ENCODE measurements at places on chromosomes 7 and 10. TPM values are rescaled to one million over a fixed set of nuclear protein-coding genes. Genes with fewer than 3 reads are reported as not detected.

The TEX47 gene
- total RNA-seq = not detected

- no peak overlapping the region for H3K27ac ChIP-seq
- no peaks in the 10 kb centered on the region for H3K27me3 ChIP-seq
- DNase-seq = no peak
- no peak overlapping the region for H3K4me3 ChIP-seq
Observed at GRCh38 chr7:101605611-101606497, 23.2 kb downstream of the MYL10 start.

- no peak overlapping the region for H3K27ac ChIP-seq
- DNase-seq = no peak
- no peaks in the 10 kb centered on the region for H3K27me3 ChIP-seq
Observed at GRCh38 chr10:73486601-73487000, 9.2 kb downstream of the PPP3CB start.

The PDE1C gene
- 13.1 TPM for total RNA-seq

GRCh38 chr7:51789489-51789888, 472.9 kb upstream of the COBL start:
- H3K4me3 ChIP-seq = no peak overlapping the region
- no peaks in the 10 kb centered on the region for H3K36me3 ChIP-seq
- DNase-seq = no peak
- H3K27ac ChIP-seq = no peak overlapping the region
- no peaks in the 10 kb centered on the region for H3K4me1 ChIP-seq
- H3K27me3 ChIP-seq = no peaks in the 10 kb centered on the region

DNA sequence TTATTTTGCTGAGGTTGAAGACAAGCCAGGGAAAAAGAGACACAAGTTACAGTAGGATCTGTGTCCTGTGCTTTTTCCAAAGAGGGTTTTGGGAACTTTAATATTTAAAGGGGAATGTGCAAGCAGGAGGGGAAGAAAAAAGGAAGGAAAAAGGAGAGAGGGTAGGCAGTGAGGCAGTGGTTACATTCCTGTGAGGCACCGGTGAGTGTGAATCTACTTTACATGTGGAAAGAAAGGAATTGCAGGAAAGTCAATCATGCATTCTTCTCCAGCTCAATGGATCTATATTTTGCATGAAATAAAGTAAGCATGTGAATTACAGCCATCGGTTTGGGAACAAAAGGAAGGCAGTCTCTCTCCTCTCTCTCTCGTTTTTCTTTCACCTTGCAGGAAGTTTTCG, 12.6 kb upstream of the DYNC2I1 start:
- no peak overlapping the region for H3K27ac ChIP-seq
- no peaks in the 10 kb centered on the region for H3K36me3 ChIP-seq
- DNase-seq = no peak

DNA sequence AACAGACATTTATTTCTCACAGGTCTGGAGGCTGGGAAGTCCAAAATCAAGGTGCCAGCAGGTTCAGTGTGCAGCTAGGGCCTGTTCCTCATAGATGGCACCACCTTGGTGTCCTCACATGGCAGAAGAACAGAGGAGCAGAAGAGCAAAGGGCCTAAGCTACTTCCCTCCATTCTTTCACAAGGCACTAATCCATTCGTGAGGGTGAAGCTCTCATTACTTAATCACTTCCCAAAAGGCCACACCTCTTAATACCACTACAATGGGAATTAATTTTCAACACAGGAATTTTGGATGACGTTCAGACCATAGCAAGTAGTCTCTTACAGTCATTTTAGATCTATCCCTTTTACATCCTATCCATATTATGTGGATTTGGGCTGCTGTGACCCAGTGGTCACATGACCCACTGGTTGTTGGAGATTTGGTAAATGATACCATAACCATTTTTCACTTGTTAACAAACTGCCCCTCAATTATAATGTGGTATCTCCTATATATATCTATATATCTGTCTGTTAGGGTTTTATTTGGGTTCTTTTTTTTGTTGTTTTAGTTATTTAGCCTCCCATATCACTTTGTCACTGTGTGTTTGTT, 63.4 kb downstream of the BBS9 start:
- H3K27ac ChIP-seq = no peak overlapping the region
- no peaks in the 10 kb centered on the region for H3K36me3 ChIP-seq
- no peak for DNase-seq
- H3K27me3 ChIP-seq = no peaks in the 10 kb centered on the region

- DNase-seq = peak; percentile 28
- H3K27me3 ChIP-seq = no peaks in the 10 kb centered on the region
- H3K4me3 ChIP-seq = peak overlapping the region; percentile 14
- peaks cover 66% of the 10 kb centered on the region for H3K4me1 ChIP-seq
Observed at GRCh38 chr7:47571331-47572093, 10.4 kb downstream of the TNS3 start.

The NPTX2 gene
- 42.2 TPM for total RNA-seq

- no peak overlapping the region for H3K27ac ChIP-seq
- no peak overlapping the region for H3K4me3 ChIP-seq
- no peak for DNase-seq
- no peaks in the 10 kb centered on the region for H3K36me3 ChIP-seq
- no peaks in the 10 kb centered on the region for H3K27me3 ChIP-seq
Observed at GRCh38 chr7:139960157-139960556, 102.6 kb downstream of the PARP12 start.

GRCh38 chr10:50221470-50221869, 29.8 kb downstream of the ASAH2 start:
- H3K4me3 ChIP-seq = no peak overlapping the region
- no peaks in the 10 kb centered on the region for H3K4me1 ChIP-seq
- DNase-seq = no peak
- H3K27ac ChIP-seq = no peak overlapping the region

The PON3 gene
- 3.1 TPM for total RNA-seq

DNA sequence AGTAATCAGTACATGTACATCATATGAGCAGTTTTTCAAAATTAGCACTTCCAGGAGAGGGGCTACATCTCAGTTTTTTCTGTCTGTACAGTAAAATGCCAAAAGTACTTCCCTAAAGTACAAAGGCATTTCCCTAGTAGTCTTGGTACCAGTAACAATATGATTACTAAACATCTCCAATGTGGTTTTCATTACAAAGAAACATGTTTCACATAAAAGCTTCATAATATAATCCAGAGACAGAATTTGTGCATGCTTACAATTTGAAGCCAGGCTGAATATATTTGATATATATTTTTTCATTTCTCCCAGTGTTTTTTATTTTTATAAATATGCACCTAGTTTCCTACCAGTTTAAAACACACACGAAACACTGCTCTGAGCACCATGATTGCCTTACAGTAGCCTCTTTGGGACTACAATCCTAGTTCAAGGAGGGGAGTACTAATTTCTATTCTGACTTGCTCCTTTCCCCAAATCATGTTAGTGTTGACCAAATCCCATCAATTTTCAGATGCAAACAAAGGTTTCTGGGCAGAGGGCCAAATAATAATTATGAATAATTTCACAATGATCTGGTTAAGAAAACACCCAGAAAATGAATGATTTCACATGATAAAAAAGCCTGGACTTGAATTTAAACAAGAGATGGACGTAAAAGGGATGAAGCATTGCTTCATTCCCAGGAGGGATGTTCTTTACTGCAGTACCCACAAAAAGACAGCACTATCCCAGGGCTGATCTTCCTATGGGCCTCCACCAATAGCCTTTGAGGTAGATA, 201.3 kb downstream of the SLC25A13 start:
- DNase-seq = no peak
- no peaks in the 10 kb centered on the region for H3K27me3 ChIP-seq
- H3K4me3 ChIP-seq = no peak overlapping the region

DNA sequence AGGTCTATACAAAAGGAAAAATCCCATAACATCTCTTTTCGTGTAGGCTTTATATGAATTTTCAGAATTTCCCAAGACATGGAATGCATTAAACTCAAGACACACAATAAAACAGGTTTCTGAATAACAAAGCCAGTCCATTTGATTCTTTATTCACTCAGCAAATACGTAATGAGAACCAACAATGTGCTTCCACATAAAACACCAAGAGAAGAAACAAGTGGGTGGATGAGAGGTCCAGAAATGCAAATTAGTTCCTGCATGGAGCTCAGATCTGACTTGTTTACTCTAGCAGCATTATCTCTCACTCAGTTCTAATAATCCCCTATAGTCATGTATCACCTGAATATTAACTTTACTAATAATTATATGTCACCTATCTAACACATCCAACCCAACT, 249.5 kb downstream of the LRRTM3 start:
- no peak for DNase-seq
- no peak overlapping the region for H3K27ac ChIP-seq
- H3K27me3 ChIP-seq = no peaks in the 10 kb centered on the region
- H3K4me1 ChIP-seq = no peaks in the 10 kb centered on the region
- H3K4me3 ChIP-seq = no peak overlapping the region

The EN2 gene
- not detected for total RNA-seq

The TUBB8 gene
- not detected for total RNA-seq

DNA sequence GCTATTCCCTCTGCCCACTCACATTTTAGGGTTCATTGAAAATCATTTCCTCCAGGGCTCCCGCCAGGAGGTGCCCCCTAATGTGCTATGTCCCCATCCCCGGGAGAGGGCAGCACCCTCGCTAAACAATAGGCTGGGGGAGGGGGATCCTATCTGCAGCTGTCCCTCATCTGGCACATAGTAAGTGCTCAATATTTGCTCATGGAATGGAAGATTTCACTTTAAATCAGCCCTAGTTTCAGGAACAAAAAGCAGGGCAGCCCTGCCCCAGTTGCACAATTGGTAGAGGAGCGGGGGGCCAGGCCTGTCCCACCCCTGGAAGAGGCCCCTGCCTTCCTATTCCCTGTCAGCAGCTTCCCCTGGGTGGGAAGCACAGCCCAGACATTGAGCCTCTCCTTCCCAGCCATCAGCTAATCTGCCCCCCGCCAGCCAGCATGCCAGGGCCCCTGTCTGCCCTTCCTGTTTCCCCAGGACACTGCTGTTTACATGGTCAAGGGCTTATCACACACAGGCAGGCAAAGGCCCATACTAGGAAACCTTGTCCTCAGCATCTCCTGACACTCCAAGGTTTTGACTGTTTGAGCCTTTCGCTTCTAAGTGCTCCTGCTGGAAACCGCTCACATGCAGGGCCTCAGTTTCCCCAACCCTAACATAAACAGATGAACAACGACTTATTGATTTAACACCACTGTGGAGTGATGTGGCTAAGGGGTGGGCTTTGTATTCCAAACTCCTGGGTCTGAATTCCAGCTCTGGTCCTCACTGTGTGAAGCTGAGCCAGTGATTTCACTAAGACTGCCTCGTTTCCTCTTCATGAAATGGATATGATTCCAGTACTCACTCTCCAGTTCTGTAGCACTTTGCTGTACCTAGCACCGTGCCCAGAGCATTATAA, 130.7 kb upstream of the ZMIZ1 start:
- H3K4me1 ChIP-seq = peaks cover 10% of the 10 kb centered on the region
- no peak overlapping the region for H3K4me3 ChIP-seq
- no peaks in the 10 kb centered on the region for H3K27me3 ChIP-seq
- no peaks in the 10 kb centered on the region for H3K36me3 ChIP-seq

- no peaks in the 10 kb centered on the region for H3K36me3 ChIP-seq
- H3K27ac ChIP-seq = no peak overlapping the region
- no peaks in the 10 kb centered on the region for H3K27me3 ChIP-seq
- no peak for DNase-seq
Observed at GRCh38 chr10:1597370-1598146, 139.8 kb downstream of the ADARB2 start.

- H3K4me3 ChIP-seq = no peak overlapping the region
- no peak overlapping the region for H3K27ac ChIP-seq
- H3K4me1 ChIP-seq = no peaks in the 10 kb centered on the region
- H3K27me3 ChIP-seq = no peaks in the 10 kb centered on the region
Observed at GRCh38 chr10:128026615-128027300, 99.5 kb downstream of the MKI67 start.

DNA sequence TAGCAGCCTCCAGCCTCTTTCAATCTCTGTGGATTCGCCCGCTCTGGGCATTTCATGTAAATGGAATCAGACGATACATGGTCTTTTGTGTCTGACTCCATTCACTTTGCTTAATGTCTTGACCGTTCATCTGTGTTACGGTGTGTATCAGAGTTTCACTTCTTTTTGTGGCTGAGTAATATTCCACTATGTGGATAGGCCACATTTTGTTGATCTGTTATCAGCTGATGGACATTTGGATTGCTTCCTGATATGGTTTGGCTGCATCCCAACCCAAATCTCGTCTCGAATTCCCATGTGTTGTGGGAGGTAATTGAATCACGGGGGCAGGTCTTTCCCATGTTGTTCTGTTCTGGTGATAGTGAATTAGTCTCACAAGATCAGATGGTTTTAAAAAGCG, 109.0 kb downstream of the LHPP start:
- no peaks in the 10 kb centered on the region for H3K27me3 ChIP-seq
- H3K4me3 ChIP-seq = no peak overlapping the region
- H3K27ac ChIP-seq = no peak overlapping the region
- no peak for DNase-seq

GRCh38 chr10:69757553-69758309, 44.0 kb upstream of the COL13A1 start:
- H3K36me3 ChIP-seq = no peaks in the 10 kb centered on the region
- no peaks in the 10 kb centered on the region for H3K27me3 ChIP-seq
- no peaks in the 10 kb centered on the region for H3K4me1 ChIP-seq
- no peak overlapping the region for H3K4me3 ChIP-seq
- no peak overlapping the region for H3K27ac ChIP-seq
- no peak for DNase-seq

DNA sequence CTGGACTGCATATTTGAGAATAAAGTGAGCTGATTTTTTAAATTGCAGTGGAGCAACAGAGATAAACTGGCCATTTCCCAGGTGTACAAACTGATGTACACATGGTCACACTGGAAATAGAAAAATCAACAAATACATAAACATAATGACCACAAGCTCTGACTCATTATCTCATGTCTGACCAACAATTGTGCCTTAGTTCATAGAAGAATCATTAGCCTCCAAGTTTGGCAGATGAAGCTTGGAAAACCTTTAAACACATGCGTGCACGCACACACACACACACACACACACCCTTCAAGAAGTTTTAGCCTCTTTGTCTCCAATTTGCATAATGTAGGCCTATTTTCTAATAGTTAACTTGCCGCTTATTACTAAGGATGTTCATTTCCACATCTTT, 308.9 kb upstream of the POM121L12 start:
- H3K4me3 ChIP-seq = no peak overlapping the region
- H3K27me3 ChIP-seq = no peaks in the 10 kb centered on the region
- H3K36me3 ChIP-seq = no peaks in the 10 kb centered on the region
- no peak for DNase-seq

- no peak overlapping the region for H3K27ac ChIP-seq
- no peak overlapping the region for H3K4me3 ChIP-seq
- no peaks in the 10 kb centered on the region for H3K27me3 ChIP-seq
- H3K4me1 ChIP-seq = peaks cover 14% of the 10 kb centered on the region
Observed at GRCh38 chr10:4033341-4033896, 248.4 kb upstream of the KLF6 start.
